ENCODE measurements at places on chromosomes 6 and 20.

- DNase-seq: no peak
Observed at GRCh38 chr6:5108068-5108467, 22.9 kb downstream of the PPP1R3G start.

DNA sequence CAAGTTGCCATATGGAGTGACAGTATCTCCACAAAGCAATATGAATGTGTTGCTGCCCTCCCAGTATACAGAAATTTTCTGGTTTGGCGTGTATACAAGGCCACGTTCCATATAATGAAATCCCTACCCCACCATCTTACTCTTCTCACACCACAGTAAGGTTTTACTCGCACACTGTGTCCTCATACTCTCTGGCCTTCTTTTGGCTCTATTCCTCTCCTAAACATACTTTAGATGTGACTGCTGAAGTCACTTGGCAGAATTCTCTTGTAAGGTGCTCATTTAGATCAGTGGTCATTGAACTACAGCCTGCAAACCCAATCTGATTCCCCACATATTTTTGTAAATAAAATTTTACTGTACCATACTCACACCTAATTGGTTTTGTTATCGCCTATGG is 123.2 kb downstream of the RFPL4B start:
- DNase-seq: no peak

- no peak for DNase-seq
Observed at GRCh38 chr20:62494537-62494936, 18.7 kb upstream of the GATA5 start.

DNA sequence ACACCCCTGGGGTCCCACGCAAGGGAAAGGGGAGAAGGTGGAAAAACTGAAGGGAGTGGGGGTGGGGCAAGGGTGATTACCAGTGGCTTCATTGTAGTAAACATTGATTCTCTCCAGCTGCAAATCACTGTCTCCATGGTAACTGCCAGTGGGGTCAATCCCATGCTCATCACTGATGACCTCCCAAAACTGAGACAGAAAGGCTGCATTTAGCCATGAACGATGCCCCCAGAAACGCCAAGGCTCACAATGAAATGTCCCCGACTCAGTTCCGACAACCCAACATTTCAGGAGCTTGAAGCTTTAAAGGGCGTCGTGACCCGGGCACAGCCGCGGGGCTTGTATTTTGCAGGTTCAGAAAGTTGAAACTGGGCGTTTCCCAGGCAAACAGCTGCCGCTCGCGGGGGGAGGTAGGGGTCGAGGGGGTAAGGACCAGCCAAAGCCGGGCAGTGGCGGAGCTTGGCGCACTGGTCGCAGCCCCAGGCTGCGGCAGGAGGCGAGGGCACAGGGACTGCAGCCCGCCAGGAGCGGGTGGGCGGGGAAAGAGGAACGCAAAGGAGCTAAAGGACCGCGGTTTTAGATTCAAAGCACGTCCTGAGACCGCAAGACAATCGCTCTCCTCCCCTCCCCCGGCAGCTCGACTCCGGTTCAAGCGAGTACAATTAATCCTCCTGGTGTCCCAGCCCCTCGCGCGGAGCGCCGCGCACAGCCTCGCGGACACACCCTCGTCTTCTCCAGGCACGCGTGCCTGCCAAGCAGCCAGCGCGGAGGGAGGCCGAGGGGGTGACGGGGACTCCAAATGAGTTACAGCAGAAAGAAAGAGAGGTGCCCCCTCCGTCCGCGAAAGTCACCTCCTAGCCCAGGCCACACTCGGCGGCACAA is 731 bp downstream of the TUBB2B start:
- DNase-seq: no peak

All from CD4-positive, alpha-beta T cell treated with Interleukin-6 at 100 ng/mL for 8 hours (primary cell).